Retinal pigment epithelial cell (primary cell): ENCODE measurements at places on chromosomes 11 and 22.
A peak's percentile ranks its signal among the peaks of the same experiment; 100 is the strongest.

DNA sequence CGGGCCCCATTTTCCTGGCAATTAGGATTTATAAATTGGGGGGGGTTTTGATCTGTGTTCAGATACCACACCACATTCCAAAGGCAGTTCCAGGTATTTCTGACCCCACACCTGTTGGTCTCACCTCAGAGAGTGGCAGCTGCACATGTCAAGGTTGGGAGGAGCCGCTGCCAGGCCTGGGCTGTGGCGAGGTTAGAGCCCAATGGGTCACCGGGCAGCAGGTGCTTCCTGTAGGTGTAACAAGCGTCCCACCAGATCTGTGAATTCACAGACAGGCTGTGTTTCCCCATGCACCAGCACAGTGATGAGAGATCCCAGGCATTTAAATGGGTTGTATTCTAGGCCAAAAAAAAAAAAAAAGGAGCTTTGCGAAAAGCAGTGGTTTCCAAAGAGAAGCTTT is 58.6 kb downstream of the CABIN1 start:
- no peak for DNase-seq

DNA sequence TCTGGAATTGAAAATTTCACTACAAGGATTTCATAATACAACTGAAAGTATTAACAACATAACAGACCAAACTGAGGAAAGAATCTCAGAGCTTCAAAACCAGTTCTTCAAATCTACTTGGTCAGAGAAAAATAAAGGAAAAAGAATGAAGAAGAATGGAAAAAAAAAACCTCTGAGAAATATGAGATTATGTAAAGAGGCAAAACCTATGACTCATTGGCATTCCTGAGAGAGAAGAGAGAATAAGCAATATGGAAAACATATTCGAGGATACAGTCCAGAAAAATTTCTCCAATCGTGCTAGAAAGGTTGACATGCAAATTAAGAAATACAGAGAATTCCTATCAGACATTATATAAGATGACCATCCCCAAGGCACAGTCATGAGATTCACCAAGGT is 23.4 kb upstream of the GPR83 start:
- peak; percentile 10 for DNase-seq

DNA sequence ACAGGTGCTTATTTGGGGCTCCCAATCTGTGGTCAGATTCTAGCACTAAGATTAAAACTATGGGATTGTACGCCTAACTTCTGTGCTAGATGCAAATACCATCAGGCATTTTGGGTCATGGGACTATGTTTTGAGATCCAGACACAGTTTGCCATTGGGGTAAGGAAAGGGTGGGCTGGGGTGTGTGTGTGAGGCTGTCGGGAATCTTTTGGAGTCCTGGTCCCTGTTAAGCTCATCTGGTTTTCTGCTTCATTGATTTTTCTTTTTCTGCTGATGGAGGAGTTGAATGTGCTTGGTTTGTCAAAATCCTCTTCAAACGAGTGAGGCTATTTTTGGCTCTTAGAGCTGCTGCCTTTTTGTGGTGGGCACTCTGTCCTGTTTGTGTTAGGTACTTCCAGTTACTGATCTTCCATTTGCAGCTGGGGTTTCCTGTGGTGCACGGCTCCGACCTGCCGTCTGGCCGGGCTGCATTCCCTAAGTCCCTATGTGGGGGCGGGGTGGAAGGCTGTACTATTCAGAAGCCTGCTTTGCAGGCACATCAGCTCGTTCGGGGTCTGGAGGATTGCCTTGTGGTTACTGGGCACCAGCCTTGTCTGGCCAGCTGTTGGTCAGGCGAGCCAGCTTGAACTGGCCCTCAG is 2.9 kb downstream of the BCR start:
- DNase-seq = peak; percentile 60

GRCh38 chr11:46905806-46906205 is 12.5 kb downstream of the LRP4 start:
- DNase-seq = no peak

GRCh38 chr11:12824281-12825041 is 150.2 kb downstream of the TEAD1 start:
- no peak for DNase-seq

- no peak for DNase-seq
Observed at GRCh38 chr11:93737904-93738612, 3.2 kb downstream of the TAF1D start.

DNA sequence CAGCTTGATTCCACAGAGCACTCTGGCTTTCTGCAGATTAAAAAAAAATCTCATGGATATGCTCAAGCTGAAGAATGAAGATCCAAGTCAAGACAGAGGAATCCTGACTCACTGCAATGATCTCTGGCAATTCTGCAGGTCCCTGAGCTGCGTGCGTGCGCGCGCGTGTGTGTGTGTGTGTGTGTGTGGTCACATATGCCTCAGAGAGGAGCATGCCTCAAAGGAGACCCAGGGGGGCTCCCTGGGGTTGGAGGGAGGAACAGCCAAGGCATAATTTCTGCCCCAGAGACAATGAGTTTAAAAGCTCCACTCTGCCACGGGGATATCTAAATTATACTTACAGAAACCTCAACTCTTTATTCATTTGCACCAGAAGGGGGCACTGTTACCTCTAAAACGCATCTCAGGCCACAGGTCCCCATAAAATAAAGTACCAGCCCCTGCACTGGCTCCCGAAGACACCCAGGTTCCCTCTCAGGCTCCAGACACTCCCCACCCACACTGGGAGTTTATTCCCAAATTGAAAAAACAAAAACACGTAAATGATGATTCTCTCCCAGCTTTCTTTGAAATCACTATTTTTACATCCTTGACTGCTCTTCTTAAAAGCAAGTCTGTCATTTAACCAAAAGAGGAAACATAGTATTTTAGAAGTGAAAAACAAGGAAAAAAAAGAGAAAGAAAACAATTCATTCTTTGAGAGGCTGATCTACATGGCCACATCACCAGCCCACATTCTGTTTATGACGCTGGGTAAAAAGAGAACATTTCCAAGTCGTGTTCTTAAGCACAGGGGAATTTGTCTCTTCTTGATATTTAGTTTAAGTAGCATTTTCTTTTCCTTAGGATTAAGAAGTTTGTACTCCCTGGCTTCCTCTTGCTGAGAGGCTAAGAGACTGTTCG is 401.0 kb downstream of the LARGE1 start:
- DNase-seq = peak; percentile 1

DNA sequence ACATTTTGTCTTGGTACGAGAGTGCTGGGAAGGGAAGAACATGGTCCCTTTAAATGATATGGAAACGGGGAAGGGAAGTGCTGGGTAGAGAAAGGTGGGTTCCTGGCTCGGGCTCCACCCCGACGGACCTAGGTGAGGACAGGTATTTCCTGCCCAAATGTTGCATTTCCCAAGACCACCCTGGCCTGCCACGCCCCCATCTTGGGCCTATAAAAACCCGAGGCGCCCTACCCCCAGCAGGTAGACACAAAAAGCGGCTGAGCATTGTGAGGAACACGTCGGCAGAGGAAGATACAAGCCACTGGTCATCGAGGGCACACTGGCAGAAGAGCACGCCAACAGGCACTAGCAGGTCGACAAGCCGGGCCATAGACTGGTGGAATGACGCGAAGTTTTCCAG is 99.4 kb downstream of the AASDHPPT start:
- no peak for DNase-seq

- DNase-seq = no peak
Observed at GRCh38 chr22:34897126-34897525, 168.8 kb upstream of the ISX start.

DNA sequence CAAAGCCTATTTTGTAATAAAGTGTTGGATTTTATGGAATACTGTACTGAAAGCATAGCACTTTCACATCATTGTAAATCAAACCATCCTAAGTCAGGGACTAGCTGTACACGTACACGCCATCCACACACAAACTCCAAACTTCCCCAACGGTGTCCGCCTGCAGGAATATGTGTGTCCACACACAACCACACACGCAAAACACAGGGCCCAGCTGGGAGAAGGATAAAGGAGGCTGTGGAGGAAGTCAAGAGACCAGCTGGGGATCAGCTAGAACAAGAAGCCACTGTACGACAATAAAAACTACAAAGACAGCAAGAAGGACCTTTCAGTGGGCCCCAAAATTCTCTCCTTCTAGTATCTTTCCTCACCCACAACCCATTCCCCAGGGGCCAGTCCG is 1.6 kb downstream of the TRIM29 start:
- no peak for DNase-seq

- no peak for DNase-seq
Observed at GRCh38 chr11:64238076-64238475, 2.8 kb upstream of the FKBP2 start.

DNA sequence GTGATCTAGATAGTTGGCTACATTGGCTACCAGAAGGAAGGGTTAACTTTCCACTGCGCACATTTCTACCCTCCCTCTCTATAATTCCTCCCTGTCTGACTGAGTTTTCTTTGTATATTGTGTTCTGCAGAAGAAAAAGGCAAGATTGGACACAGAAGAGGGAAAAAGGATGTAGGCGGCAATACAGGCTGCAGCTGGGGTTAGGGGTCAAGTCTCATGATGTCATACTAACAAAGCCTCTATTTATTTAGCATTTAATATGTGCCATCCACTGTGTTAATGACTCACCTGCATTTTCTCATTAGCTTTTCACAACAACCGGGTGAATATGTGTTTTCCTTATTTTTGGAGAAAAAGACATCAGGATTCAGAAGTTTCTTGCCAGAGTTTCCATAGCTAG is 2.0 kb downstream of the FAM83F start:
- DNase-seq = no peak

- DNase-seq = no peak
Observed at GRCh38 chr11:3228445-3228829, 3.8 kb downstream of the MRGPRE start.

DNA sequence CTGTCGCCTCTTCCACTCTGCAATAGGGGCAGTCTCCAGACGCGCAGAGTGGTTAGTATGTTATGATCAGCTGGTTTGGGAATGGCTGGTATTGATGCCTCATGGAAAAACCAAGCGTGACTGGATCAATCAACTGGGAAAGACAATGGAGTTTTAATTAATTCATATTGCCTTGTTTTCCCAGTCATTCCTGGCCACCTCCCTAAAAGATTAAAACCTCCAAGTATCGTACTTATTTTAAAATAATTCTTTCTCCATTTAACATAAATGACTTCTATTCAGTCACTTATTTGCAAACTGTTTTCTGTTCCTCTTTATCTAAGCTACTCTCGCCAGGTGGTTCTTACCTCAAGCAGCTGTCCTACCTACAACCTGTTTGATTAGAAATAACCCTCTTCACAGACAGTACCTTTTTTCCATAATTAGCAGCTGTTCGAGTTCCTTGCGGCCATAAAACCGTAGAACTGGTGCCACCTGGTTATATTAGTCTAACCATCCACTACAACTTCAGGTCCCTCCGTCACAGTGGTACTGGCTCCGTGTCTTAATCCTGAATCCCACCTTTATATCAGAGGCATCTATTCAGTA is 898 bp downstream of the ZNF215 start:
- no peak for DNase-seq

GRCh38 chr22:20963201-20964052 is 3.6 kb upstream of the AIFM3 start:
- no peak for DNase-seq

GRCh38 chr11:18633256-18634139 is 644 bp downstream of the SPTY2D1 start:
- DNase-seq = peak; percentile 2

- no peak for DNase-seq
Observed at GRCh38 chr11:283405-284104, 5.3 kb downstream of the NLRP6 start.

DNA sequence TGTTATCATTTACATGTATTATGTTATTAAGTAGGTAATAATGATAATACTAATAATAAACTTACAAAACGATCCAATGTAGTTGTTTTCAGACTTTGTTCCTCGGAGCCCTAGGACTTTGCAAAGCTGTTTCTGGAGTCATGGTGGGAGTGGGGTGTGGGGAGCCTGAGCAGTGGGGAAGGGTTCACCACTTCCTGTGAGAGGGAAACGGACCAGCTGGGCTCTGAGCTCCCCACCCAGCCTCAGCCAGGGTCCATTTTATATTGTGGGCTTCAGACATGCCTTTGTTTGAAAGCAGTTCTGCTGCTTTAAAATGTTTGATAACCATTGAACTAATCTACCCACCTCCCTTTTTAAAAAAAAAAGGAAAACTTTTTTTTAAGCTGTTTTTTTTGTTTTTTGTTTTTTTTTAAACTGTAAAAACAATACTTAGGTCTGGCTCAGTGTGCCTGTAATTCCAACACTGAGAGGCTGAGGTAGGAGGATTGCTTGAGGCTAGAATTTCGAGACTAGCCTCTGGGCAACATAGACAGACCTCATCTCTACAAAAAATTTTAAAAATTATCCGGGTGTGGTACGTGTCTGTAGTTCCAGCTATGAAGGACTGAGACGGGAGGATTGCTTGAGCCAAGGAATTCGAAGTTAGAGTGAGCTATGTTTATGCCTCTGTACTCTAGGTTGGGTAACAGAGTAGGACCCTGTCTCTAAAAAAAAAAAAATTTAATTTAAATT is 7.0 kb downstream of the SERPING1 start:
- DNase-seq = no peak

GRCh38 chr11:20421946-20422345 is 34.4 kb downstream of the PRMT3 start:
- no peak for DNase-seq

- peak; percentile 24 for DNase-seq
Observed at GRCh38 chr11:94602430-94603372, 35.5 kb downstream of the PIWIL4 start.

- no peak for DNase-seq
Observed at GRCh38 chr22:42368379-42369249, 63.6 kb downstream of the NFAM1 start.

DNA sequence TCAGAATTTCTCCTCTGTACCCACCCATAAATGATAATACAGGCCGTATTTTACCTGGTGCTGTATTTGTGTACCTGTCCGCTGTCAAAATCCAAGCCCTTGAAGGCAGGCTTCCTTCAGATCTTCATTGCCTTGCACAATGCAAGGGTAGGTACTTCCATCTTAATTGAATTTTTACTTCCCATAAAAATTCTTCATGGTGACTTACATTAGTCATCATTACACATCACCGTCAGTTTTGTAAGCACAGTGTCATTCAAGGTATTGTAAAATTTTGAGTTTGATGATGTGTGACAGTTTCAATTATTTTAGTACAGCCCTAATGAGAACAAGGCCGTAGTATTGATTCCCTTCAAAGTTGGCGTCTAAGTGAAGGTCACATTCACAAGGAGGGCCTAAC is 770 bp upstream of the TSG101 start:
- no peak for DNase-seq

GRCh38 chr11:45098929-45099328 is 47.5 kb upstream of the PRDM11 start:
- no peak for DNase-seq

GRCh38 chr11:133162227-133162626 is 370.1 kb downstream of the OPCML start:
- no peak for DNase-seq

GRCh38 chr11:71244116-71244810 is 8.1 kb downstream of the SHANK2 start:
- no peak for DNase-seq

- DNase-seq = peak; percentile 87
Observed at GRCh38 chr22:37178350-37179125, 9.5 kb downstream of the C1QTNF6 start.
